HTR-8/SVneo (cell line): ENCODE measurements at places on chromosomes 4 and X.

- DNase-seq = peak; percentile 79
These were observed 16.4 kb downstream of the TCEANC start for GRCh38 chrX:13669246-13669737.

GRCh38 chr4:128068918-128069317 is 7.8 kb downstream of the LARP1B start:
- DNase-seq = peak; percentile 25

DNA sequence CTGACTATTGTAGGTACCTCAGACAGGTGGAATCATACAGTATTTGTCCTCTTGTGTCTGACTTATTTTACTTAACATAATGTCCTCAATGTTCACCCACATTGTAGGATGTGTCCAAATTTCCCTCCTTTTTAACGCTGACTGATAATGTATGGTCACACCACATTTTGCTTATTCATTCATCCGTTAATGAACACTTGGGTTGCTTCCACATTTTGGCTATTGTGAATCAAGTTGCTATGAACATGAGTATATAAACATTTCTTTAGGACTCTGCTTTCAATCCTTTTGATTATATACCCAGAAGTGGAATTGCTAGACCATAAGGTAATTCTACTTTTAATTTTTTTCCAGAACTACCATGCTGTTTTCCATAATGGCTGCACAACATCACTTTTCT is 87.0 kb upstream of the NDP start:
- no peak for DNase-seq

DNA sequence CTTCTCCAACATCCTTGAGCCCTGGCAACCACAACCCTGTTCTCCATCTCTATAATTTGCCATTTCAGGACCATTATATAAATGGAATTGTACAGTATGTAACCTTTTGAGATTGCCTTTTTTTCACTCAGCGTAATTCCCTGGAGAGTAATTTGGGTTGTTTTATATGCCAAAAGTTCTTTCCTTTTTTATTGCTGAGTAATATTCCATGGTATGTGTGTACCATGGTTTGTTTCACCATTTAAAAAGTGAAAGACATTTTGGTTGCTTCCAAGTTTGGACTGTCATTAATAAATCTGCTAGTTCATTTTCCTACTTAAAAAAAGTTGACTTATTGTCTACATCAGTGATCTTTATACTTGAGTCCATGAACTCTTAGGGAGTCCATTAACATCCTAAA is 33.0 kb upstream of the SMIM10 start:
- DNase-seq = no peak

- DNase-seq = peak; percentile 57
These were observed 50.0 kb downstream of the TMA16 start for GRCh38 chr4:163544407-163545038.

DNA sequence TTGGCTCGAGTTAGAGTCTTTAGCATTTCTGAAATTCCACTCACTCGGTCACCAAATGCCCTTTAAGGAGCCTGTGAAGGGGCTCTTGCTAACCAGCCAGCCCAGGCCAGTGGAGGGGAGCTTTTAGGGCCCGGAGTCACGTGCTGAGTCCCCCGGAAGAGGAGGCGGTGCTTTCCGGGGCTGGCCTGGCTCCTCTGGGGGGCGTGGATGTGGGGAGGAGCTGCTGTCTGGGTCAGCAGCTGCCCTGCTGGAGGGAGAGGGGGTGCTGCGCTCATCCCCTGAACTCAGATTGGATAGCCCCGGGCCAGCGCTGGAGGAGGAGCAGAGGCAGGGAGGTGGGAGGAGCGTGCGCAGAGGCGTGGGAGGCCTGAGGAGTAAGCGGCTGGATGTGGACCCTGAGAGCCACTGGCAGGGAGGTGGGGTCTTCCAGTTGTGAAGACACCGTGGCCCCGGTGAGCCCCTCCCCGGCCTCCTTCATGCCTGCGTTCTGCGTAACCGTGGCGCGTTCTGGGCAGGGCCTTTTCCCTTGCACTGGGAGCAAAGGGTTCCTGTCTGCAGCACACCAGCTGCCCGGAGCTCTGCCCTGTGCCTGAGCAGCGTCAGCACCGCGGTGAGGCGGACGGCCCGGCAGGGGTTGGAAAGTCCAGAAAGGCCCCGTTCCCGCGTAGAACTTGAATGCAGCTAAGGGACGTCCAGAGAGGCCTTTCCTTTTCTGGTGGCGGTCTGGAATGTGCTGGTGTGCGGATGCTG is 19.7 kb downstream of the MAEA start:
- peak; percentile 87 for DNase-seq

GRCh38 chr4:37516057-37516775 is 170.0 kb downstream of the RELL1 start:
- DNase-seq = no peak

- DNase-seq = peak; percentile 15
These were observed 433.6 kb downstream of the MAGEB5 start for GRCh38 chrX:26649534-26649933.

DNA sequence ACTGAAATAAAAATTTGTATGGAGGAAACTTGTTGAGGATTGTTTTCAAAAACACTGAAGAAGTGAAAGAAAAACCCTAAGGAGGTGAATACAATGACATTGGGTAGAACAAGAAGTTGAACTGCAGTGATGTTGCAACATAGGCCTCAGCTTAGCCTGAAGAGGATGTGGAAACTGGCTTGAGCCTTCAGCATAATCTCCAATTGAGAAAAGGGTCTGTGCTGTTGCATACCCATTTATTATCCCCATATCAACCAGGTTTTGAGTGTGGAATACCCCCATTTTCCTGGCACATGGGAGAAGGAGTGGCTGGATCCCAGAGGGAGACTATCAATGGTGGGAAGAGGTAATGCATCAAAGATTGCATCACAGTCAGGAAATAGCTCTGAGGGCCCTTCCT is 695.0 kb upstream of the HS3ST1 start:
- DNase-seq = no peak

DNA sequence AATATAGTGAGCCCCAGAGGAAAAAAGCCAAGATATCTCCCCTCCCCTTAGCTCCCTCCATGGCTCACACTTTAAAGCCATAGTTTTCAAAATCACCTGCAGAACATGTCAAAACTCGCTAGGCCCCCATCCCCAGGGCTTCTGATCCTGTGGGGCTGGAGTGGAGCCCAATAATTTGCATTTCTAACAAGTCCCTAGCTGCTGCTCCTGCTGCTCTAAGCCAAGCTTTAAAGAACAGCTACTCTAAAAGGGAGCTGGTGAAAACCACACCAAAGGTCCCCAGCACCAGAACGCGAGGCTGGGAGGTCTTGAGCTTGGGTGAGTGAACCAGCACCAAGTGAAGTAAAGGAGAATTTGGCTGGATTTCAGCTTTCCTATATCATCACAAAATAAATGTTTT is 237.1 kb downstream of the ZNF674 start:
- DNase-seq = no peak

DNA sequence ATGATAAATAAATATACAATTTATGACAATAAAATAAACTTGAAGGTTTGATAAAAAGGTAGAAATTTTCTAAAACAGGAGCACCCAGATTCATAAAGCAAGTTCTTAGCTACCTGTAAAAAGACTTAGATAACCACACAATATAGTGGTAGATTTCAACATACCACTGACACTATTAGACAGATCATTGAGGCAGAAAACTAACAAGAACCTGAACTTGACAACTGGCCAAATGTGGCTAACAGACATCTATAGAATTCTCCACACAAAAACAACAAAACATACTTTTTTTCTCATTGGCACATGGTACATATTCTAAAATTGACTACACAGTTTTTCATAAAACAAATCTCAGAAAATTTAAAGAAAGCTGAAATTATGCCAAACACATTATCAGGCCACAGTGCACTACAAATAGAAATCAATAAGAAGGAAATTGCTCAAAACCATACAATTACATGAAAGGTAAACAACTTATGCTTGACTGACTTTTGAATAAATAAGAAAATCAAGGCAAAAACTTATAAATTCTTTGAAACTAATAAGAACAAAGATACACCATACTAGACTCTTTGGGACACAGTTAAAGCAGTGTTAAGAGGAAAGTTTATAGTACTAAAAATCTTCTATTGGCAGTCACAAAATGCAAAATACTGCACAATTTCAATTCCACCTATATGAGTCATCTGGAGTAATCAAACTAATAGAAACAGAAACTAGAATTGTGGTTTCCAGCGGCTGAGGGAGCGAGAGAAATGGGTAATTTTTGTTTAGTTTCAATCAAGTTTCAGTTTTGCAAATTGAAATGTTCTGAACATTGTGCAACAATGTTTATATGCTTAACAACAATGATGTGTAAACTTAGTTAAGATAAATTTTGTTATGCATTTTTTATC is 925.6 kb downstream of the SH3BGRL start:
- no peak for DNase-seq

GRCh38 chrX:20521222-20521621 is 254.5 kb upstream of the RPS6KA3 start:
- DNase-seq = no peak

GRCh38 chr4:14125375-14126129 is 498.0 kb upstream of the BOD1L1 start:
- DNase-seq = no peak

DNA sequence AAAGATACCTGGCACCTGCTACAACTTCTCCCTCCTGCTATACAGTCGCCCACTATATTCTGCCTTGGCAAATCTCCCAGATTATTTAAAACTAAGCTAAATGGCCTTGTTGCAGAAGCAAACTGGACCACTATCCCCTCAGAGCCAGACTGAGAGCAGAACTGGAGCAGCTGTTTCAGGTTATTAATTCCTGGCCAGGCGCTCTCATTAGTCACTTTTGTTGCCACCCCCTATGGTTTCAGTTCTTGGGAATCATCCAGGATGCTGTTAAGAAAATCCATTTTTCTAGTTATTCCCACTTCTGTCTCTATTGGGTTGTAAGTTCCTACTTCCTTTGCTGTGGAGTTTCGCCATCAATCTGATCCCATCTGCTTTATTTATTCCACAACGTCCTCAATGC is 30.1 kb downstream of the ADGRA3 start:
- DNase-seq = no peak

GRCh38 chr4:102543030-102543928 is 42.1 kb downstream of the NFKB1 start:
- no peak for DNase-seq

DNA sequence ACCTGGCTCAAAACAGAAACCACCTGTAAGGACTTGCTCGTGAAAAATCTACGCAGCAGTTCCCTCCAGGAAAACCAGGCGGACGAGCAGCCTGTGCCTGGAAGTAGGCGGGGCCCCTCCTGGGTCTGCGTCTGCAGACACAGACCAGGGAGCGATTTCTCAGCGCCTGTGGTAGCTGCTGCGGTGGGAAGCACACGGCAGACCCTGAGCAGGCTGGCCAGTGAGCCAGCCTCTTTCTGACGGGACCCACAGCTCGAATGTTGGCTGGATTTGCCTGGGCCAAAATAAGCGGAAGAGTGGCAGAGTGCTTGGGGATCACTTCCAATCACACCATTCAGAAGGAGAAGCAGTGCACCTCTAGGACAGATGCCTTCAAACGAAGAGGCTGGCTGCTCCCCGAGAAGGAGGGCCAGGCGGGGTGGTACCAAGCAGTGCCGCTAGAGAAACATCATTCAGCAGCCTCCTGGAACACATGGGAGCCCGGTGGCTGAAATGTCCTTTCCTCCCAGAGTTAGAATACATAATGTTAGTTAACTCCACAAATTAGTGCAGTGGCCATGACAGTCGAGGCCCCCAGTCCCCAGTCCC is 85.9 kb downstream of the GATB start:
- DNase-seq = no peak

GRCh38 chr4:56799161-56799759 is 22.2 kb downstream of the SPINK2 start:
- no peak for DNase-seq

DNA sequence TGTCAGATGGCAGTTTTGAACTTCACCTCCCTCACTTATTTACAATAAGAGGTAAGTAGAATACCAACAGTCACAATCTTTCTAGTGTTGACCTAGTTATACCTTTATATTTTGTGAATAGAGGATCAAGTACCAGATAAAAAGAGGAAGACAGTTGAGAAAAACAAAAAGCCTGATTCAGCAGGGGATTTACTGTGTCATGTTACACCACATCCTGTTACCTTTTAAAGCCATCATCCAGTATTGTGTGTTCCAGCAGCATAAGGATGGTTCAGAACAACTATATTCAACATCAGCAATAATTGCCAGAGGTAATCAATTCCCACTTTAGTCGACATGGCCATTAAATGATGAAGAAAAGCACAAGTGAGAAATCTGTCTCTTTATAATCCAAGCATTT is 21.3 kb upstream of the CXCL6 start:
- DNase-seq = no peak

DNA sequence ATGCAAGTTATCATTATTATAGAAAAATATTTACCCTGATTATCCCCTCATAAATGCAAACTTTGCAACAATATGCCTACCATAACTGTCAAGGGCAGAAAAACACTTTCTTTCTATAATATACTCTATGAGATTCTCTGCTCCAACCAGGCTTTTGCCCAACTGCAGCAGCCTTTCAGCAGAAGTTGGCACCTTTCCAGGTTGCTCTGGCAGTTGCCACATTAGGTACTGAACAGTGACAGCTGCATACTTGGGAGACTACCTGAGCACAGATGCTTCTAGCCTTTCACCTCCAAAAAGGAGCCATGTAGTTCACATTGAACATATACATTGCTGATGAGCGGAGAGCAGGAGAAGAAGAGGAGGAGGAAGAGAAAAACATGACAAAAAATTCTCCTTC is 69.5 kb upstream of the BRWD3 start:
- DNase-seq = no peak

GRCh38 chr4:152207378-152207720 is 328.5 kb downstream of the FBXW7 start:
- DNase-seq = no peak

- no peak for DNase-seq
These were observed 3.4 kb downstream of the PRPS2 start for GRCh38 chrX:12794654-12795053.

- DNase-seq = no peak
These were observed 115.1 kb downstream of the SH3KBP1 start for GRCh38 chrX:19772096-19772821.

DNA sequence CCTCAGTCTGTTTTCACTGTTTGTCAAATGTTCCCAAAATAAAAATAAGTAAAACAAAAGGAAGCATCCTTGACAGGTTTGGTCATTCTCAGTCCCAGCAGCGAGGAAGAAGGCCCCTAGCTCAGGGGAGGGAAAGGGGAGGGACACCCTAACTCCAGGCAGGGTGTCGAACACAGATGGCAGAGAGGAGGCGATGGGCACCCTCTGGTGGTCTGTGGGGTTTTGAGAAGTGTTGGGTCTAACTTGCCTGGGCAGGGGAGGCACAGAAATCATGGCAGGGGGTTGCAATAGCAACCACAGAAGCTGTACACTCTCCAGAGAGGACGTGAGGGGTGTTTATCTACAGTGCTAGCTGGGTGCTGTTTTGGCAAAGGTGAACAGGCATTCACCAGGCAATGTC is 229.8 kb upstream of the SFRP2 start:
- DNase-seq = no peak

DNA sequence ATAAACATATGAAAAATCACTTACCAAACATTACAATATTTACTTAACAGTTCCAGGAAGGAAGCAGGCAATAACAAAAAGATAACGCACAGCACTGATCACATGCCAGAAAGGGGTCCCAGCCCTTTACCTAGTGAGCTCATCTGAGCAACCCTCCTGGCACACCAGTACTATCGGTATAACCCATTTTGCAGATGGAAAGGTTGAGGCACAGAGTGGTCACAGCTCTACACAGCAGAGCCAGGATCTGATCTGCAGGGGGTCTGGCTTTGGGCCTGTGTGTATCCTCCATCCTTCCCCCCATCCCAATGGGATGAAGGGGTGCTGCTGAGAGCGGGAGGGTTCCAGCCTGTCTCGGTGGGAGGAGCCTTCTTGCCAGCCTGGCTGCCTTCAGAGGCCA is 5.0 kb downstream of the NSG1 start:
- no peak for DNase-seq
